Lower lobe of right lung (tissue), 2 donors: ENCODE measurements at places on chromosomes 3 and 15.

DNA sequence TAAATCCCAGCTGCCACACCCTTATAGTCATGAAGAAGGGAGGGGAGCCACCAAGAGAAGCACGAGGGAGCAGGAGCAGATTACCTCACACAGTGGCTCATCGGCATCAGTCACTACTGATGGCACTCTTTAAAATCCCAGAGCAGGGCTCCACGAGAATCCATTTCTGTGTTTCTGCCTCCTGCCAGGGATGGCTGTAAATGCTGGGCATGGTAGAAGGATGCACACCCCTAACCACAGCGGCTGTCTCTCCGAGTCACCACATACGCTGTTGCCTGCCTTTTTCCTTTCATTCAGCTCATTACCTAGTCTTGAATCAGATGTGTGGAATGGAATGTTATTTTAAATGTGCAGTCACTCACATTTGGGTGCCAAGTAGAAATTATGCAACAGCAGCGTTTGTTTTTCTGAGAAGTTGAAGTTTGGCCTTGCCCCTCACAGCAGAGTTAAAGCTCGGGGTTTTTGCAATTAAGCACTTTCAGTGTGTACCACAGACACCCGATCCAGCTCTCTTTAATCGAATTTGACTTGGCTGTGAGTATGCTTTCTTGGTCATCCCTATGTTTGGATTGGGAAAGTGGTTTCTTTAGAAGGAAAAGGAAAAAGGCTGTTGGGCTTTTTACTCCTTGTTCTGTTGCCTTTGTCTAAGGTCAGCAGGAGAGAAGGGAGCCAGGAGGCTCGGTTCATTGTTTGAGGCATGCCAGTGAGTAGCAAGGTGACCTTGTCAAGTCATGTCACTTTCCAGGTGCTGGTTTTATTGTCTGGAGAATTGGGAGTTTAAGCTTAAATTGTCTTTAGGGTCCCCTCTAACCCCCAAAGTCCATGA is 284.2 kb upstream of the TPM1 start:
- no peak for DNase-seq

GRCh38 chr3:172524611-172525010 is 1.4 kb upstream of the TNFSF10 start:
- no peak for DNase-seq

- no peak for DNase-seq
Observed at GRCh38 chr3:140092848-140093536, 158.0 kb downstream of the CLSTN2 start.

GRCh38 chr3:39911465-39912309 is 102.3 kb downstream of the MYRIP start:
- no peak for DNase-seq
